ENCODE measurements at places on chromosomes 12 and 14.

DNA sequence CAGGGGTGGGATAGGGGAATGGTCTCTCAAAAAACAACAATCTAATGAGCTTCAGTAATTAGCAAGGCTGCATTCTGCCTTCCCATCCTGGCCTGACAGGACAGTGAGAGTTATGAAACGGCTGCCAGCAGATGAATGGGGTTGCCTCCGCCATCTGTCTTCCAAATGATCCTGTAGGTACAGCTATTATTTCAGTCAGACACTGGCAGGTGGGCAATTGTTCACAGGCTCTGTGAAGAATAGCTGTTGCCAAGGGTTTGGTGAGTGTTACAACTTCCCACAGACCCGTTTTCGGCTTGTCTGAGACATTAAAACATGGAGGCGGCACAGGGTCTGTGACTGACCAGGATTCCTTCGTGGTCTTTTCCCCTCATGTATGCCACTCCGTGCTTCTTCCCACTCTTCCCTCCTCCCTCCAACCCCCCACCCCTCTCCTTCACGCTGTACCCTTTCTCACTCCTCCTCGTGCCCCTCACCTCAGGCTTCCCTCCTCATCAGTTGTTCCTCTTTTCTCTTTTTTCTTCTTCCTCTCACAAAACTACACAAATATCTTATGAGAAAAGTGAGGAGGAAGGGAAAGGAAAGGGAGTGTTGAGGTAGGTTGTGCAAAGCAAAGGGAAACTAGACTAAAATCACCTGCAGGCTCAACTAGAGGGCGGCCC lies 160.8 kb upstream of the GZMB start:
- H3K4me3 ChIP-seq: no peak overlapping the region
- no peak for DNase-seq
- H3K27me3 ChIP-seq: no peaks in the 10 kb centered on the region
- no peaks in the 10 kb centered on the region for H3K4me1 ChIP-seq
- H3K36me3 ChIP-seq: no peaks in the 10 kb centered on the region

- no peaks in the 10 kb centered on the region for H3K27me3 ChIP-seq
- H3K36me3 ChIP-seq: no peaks in the 10 kb centered on the region
- peaks cover 13% of the 10 kb centered on the region for H3K4me1 ChIP-seq
- H3K4me3 ChIP-seq: no peak overlapping the region
- no peak overlapping the region for H3K27ac ChIP-seq
Measured at GRCh38 chr12:56699020-56699661, 11.1 kb upstream of the PTGES3 start.

GRCh38 chr14:99286761-99287160 lies 14.8 kb upstream of the BCL11B start:
- H3K27ac ChIP-seq: peak overlapping the region; percentile 50
- no peaks in the 10 kb centered on the region for H3K36me3 ChIP-seq
- no peaks in the 10 kb centered on the region for H3K4me1 ChIP-seq
- peak overlapping the region; percentile 28 for H3K4me3 ChIP-seq
- DNase-seq: peak; percentile 31

DNA sequence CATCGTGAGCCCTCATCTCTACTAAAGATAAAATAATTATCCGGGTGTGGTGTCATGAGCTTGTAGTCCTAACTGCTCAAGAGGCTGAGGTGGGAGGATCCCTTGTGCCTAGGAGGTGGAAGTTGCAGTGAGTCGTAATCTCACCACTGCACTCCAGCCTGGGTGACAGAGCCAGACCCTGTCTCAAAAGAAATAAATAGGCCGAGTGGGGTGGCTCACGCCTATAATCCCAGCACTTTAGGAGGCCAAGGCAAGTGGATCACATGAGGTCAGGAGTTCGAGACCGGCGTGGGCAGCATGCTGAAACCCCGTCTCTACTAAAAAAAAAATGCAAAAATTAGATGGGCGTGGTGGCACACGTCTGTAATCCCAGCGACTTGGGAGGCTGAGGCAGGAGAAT lies 70.9 kb downstream of the RESF1 start:
- no peaks in the 10 kb centered on the region for H3K36me3 ChIP-seq
- H3K4me3 ChIP-seq: no peak overlapping the region
- no peak overlapping the region for H3K27ac ChIP-seq
- no peaks in the 10 kb centered on the region for H3K27me3 ChIP-seq
- DNase-seq: no peak

- no peak for DNase-seq
- H3K27ac ChIP-seq: no peak overlapping the region
- no peak overlapping the region for H3K4me3 ChIP-seq
- no peaks in the 10 kb centered on the region for H3K4me1 ChIP-seq
- H3K36me3 ChIP-seq: peaks cover 8% of the 10 kb centered on the region
- H3K27me3 ChIP-seq: no peaks in the 10 kb centered on the region
Measured at GRCh38 chr12:50102646-50103309, 1.0 kb upstream of the GPD1 start.

DNA sequence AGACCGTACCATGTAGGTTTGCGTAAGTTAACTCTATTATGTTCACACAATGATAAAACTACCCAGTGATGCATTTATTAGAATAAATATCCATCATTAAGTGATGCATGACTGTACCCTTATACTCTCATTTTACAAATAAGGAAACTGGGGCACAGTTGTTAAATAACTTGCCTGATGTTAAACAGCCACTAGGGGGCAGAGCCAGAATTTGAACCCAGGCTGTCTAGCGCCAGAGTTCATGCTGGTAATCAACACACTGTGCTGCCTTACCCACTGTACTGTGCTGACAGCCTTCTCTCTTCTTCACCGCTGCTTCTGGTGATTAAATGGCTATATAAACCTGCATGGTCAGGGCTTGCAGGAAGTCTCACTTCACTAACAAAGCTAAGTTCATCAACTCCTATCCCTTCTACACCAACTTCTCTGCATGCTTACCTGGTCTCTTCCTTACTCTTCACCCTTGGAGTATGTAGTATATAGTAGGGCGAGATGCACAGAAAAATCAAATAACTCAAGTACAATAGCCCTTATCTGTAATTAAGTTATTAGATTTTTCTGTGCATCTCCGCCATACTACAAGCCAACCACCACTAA lies 43.6 kb upstream of the APPL2 start:
- H3K4me3 ChIP-seq: no peak overlapping the region
- no peak overlapping the region for H3K27ac ChIP-seq
- no peaks in the 10 kb centered on the region for H3K36me3 ChIP-seq
- H3K27me3 ChIP-seq: no peaks in the 10 kb centered on the region

DNA sequence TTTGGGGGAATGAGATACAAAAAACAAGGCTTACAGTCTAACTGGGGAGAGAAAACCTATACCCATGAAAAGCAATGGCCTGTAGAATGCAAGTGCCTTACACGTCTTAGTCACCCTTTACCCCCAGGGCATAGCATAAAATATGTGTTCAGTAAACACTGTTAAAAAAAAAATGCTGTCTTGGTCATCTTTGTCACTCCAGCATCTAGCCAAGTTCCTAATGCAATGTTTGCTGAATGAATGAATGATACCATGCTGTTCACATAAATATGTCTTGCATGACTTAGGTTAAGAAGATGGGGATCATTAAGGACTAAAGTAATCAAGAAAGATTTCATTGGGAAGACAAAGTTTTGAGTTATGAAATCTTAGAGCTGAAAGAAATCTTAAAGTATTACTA lies 38.5 kb downstream of the PPP2R5E start:
- H3K36me3 ChIP-seq: no peaks in the 10 kb centered on the region
- H3K27ac ChIP-seq: no peak overlapping the region
- no peaks in the 10 kb centered on the region for H3K27me3 ChIP-seq
- H3K4me3 ChIP-seq: no peak overlapping the region
- no peaks in the 10 kb centered on the region for H3K4me1 ChIP-seq
- DNase-seq: no peak

GRCh38 chr12:53652366-53652765 lies 23.5 kb downstream of the ATP5MC2 start:
- no peaks in the 10 kb centered on the region for H3K27me3 ChIP-seq
- no peak overlapping the region for H3K4me3 ChIP-seq
- H3K36me3 ChIP-seq: no peaks in the 10 kb centered on the region
- DNase-seq: no peak

DNA sequence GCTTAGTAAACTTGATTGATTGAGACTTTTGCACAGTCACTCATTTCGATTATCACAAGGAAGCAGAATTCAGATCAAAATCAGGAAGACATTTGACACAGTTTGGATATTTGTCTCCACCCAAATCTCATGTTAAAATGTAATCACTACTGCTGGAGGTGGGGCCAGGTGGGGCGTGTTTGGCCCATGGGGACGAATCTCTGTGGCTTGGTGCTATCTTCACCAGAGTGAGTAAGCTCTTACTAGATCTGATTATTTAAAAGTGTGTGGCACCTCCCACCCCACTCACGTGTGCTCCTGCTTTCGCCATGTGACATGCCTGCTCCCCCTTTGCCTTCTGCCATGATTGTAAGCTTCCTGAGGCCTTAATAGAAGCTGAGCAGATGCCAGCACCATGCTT lies 291.4 kb downstream of the PCNX1 start:
- no peak overlapping the region for H3K27ac ChIP-seq
- no peaks in the 10 kb centered on the region for H3K4me1 ChIP-seq
- no peak overlapping the region for H3K4me3 ChIP-seq
- no peak for DNase-seq
- no peaks in the 10 kb centered on the region for H3K27me3 ChIP-seq
- H3K36me3 ChIP-seq: no peaks in the 10 kb centered on the region

GRCh38 chr14:104404922-104405321 lies 174.6 kb upstream of the C14orf180 start:
- peaks cover 50% of the 10 kb centered on the region for H3K27me3 ChIP-seq
- no peak overlapping the region for H3K4me3 ChIP-seq
- H3K36me3 ChIP-seq: no peaks in the 10 kb centered on the region

GRCh38 chr14:90061685-90062126 lies at the start of gene KCNK13:
Gene KCNK13 (plus strand): TSS chr14:90061994. CDS start chr14:90062206, 212 bp downstream.
- DNase-seq: no peak
- H3K36me3 ChIP-seq: no peaks in the 10 kb centered on the region
- no peak within 1 kb of the TSS for H3K27ac ChIP-seq
- no peaks in the 10 kb centered on the region for H3K4me1 ChIP-seq
- H3K27me3 ChIP-seq: no peaks in the 10 kb centered on the region
- H3K4me3 ChIP-seq: peak within 1 kb of the TSS; percentile 37

GRCh38 chr12:116929885-116930284 lies 19.1 kb downstream of the FBXW8 start:
- H3K4me3 ChIP-seq: no peak overlapping the region
- H3K27me3 ChIP-seq: no peaks in the 10 kb centered on the region

DNA sequence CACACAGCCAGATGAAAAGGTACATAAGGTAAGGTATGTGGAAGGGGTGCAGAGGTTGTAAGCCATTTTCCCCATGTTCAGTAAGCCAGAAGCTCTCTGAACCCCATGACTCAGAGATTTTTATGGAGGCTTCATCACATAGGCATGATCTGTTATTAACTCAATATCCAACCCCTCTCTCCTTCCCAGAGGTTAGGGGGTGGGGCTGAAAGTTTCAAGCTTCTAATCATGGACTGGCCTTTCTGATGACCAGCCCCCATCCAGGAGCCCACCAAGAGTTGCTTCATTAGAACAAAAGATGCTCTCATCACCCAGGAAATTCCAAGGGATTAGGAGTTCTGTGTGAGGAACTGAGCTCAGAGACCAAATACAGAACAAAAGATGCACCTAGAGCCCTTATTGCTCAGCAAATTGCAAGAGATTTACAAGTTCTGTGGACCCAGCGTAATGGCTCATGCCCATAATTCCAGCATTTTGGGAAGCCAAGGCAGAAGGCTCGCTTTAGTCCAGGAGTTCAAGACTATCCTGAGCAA lies 103.2 kb upstream of the DAAM1 start:
- H3K27me3 ChIP-seq: no peaks in the 10 kb centered on the region
- no peaks in the 10 kb centered on the region for H3K36me3 ChIP-seq
- DNase-seq: no peak
- no peak overlapping the region for H3K27ac ChIP-seq

GRCh38 chr12:3294481-3294911 lies 196.5 kb upstream of the PRMT8 start:
- H3K4me3 ChIP-seq: no peak overlapping the region
- H3K4me1 ChIP-seq: no peaks in the 10 kb centered on the region
- H3K27me3 ChIP-seq: peaks cover 100% of the 10 kb centered on the region
- no peak for DNase-seq

GRCh38 chr12:43858991-43859390 lies 23.1 kb downstream of the TMEM117 start:
- H3K4me3 ChIP-seq: no peak overlapping the region
- no peaks in the 10 kb centered on the region for H3K4me1 ChIP-seq
- no peak overlapping the region for H3K27ac ChIP-seq
- no peaks in the 10 kb centered on the region for H3K27me3 ChIP-seq

GRCh38 chr12:104719700-104720338 lies 238.3 kb downstream of the SLC41A2 start:
- peak overlapping the region; percentile 59 for H3K27ac ChIP-seq
- H3K27me3 ChIP-seq: no peaks in the 10 kb centered on the region
- no peaks in the 10 kb centered on the region for H3K36me3 ChIP-seq
- peak overlapping the region; percentile 29 for H3K4me3 ChIP-seq
- no peak for DNase-seq

DNA sequence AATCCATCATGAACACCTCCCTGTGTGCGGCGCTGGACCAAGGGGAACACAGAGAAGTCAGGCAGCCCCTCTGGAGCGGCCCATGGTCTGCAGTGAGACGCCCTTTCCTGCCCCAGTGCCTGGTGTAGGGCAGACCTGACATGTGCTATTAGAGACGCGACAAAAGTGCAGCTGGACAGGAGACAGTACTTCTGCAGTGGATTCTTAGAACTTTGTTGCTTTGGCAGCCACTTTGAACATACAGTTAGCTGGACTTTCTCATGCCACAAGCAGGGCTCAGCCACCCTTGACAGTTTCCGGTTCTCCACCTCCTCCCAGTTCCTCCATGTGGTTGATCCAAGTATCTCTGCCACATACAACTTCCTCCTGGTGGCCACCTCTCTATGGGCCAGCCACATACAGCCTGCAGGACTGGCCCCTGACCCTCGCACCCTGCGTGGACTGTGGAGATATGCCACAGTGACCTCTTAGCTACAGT lies 45.9 kb downstream of the LGMN start:
- H3K27ac ChIP-seq: no peak overlapping the region
- no peaks in the 10 kb centered on the region for H3K27me3 ChIP-seq
- no peaks in the 10 kb centered on the region for H3K36me3 ChIP-seq
- no peak overlapping the region for H3K4me3 ChIP-seq
- no peaks in the 10 kb centered on the region for H3K4me1 ChIP-seq

- no peak overlapping the region for H3K4me3 ChIP-seq
- no peaks in the 10 kb centered on the region for H3K4me1 ChIP-seq
- no peak overlapping the region for H3K27ac ChIP-seq
- DNase-seq: no peak
Measured at GRCh38 chr14:97217111-97217885, 420.1 kb downstream of the VRK1 start.

DNA sequence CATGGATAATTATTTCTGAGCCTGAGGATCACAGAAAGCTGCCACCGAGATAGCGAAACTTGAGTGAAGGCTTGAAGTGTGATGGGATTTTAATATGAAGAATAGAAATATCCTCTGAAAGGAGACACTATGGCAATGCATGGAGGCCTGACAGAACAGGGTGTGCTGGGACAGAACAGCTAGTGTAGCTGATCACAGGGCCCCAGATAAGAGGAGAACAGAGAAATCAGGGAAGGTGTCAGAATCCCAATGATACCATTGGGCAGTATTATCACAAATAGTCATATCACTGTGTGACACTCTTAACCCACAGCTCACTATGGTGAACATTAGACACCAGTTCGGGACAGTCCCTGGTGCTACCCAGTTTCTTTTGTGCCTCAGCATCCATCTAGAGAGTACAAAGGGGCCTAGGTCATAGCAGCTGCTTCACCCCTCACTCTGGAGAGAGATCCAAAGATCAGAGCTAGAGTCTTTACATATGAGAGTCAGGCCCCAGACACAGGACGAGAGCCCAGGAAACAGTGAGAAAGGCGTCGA lies 506 bp upstream of the OR10P1 start:
- no peaks in the 10 kb centered on the region for H3K4me1 ChIP-seq
- H3K27ac ChIP-seq: no peak overlapping the region
- DNase-seq: no peak
- no peaks in the 10 kb centered on the region for H3K27me3 ChIP-seq
- H3K36me3 ChIP-seq: no peaks in the 10 kb centered on the region
- no peak overlapping the region for H3K4me3 ChIP-seq

Data from MM.1S (cell line).